RPMI7951 (cell line): ENCODE measurements at places on chromosomes 4 and X. TPM values are rescaled to one million over a fixed set of nuclear protein-coding genes. Genes with fewer than 3 reads are reported as not detected.

MAGEB10 gene
- total RNA-seq: not detected in 2 replicates

CFAP99 gene
- 0.96 TPM in 1 of 2 replicates, not detected in the other for total RNA-seq

FOXR2 gene
- total RNA-seq: 1.2 and 2.0 TPM in 2 replicates

CCDC120 gene
- 0.72 and 1.1 TPM in 2 replicates for total RNA-seq

RAP2C gene
- total RNA-seq: 17.3 and 21.9 TPM in 2 replicates

PIN4 gene
- total RNA-seq: 33.8 and 36.6 TPM in 2 replicates

UGT2B15 gene
- total RNA-seq: not detected in 2 replicates

RBMXL3 gene
- not detected in 2 replicates for total RNA-seq
